A549 treated with GW870086 at 1 μM for 4 hours (cell line): ENCODE measurements at places on chromosomes 6 and 20. TPM values are rescaled to one million over a fixed set of nuclear protein-coding genes. Genes with fewer than 3 reads are reported as not detected.

DNAH8 gene
- total RNA-seq, result not detected in 5 replicates

PPP1R3G gene
- 1.6 to 2.4 TPM (median 2.0 TPM) in 5 replicates for total RNA-seq

MUCL3 gene
- 0.03 to 0.09 TPM (median 0.06 TPM) in 4 of 5 replicates, not detected in the other for total RNA-seq

ADGRG6 gene
- total RNA-seq, result 38.2 to 62.5 TPM (median 55.0 TPM) in 5 replicates

OPN5 gene
- total RNA-seq, result not detected in 5 replicates

HRH3 gene
- not detected in 5 replicates for total RNA-seq

CALHM4 gene
- not detected in 5 replicates for total RNA-seq

OPRM1 gene
- total RNA-seq, result not detected in 5 replicates

LY6G6C gene
- total RNA-seq, result 0.14 TPM in 1 of 5 replicates, not detected in the others

PCSK2 gene
- not detected in 5 replicates for total RNA-seq
